ENCODE measurements at places on chromosomes 13 and 19.

GRCh38 chr19:10920288-10920655, 8.2 kb downstream of the YIPF2 start:
- DNase-seq, result no peak

- no peak for DNase-seq
Measured at GRCh38 chr13:23644527-23645138, 74.4 kb downstream of the TNFRSF19 start.

DNA sequence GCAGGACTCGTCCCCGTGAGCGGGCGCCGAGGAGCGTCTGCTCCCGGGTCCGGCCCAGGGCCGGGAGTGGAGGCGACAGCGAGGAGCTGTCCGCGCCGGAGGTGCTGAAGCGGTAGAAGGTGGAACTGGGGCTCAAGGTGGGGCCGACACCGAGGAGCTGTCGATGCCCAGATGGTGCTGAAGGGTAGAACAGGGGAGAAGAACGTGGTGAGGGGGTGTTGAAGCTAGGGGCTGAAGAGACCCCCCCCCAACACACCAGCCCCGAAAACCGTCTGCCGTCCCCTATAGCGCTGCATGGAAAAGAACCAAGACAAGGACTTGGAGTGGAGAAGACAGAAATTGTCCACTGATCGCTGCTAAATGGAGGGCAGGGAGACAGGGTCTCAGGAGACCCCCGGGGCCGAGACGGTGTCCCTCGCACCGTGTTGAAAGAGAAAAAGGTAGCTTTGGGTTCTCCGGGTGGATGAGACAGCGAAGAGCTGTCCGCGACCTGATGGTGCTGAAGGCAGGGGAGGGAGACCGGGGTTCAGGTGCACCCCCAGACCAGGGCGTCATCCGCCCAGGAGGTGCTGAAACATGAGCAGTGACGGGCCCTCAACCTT, 7.1 kb upstream of the PDE4C start:
- DNase-seq, result peak; percentile 68

DNA sequence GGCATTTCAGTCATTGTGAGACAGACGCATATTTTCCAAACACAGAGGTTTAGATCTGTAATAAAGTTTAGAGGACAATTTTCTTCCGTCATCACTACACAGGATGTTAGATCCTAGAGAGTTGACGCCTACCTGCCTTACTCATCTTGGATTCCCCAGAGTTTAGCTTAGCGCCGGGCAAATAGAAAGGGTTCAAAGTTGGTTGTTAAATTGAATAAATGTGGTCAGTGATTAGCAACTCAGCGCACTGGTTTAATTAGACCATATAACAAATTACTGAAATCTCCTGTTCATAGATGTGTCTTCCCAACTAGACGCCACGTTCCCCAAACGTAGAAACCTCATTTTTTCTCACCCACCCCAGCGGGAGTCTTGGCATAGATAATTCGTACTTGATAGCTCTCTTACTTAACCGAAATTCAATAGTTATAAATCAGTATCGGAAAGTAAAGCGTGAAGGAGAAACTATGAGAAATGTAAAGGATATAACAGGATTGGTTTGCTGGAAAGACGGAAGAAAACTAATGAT, 726 bp upstream of the UFM1 start:
- DNase-seq, result no peak

DNA sequence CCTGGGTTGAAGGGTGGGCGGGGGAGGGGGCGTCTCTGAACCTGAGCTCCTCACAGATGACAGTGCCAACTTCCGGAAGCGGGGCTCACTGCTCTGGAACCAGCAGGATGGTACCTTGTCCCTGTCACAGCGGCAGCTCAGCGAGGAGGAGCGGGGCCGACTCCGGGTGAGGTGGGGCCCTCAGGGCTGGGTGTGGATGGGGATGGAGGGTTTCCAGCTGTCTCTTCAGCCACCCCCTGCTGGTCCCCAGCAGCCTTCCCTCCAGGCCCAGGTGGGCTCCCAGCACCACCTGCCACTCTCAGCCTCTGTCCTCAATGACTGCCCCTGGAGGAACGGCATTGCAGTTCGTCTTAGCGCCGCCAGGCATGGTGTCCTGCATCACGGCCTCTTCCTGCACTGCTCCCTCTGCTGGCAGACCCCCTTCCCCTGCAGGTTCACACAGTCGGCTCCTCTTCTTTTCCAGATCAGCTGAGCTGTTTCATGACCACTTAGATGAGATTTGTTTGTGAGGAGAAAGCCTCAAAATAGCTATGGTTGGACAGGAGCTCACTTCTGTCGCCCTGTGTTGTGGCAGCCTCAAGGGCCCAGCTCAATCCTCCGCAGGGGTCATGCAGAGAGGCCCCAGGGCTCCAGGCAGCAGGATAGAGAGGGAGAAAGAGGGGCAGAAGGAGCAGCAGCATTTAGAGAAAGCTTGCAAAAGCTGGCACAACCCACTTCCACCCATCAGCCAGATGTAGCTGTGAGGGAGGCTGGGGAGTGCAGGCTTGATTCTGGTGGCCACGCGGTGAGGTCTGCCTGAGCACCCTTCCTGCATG, 2.5 kb upstream of the GARIN5A start:
- peak; percentile 79 for DNase-seq
